Right hindlimb (tissue), 1 donor: ENCODE measurements at places on chromosomes 16 and 17.
A peak's percentile ranks its signal among the peaks of the same experiment; 100 is the strongest.

DNA sequence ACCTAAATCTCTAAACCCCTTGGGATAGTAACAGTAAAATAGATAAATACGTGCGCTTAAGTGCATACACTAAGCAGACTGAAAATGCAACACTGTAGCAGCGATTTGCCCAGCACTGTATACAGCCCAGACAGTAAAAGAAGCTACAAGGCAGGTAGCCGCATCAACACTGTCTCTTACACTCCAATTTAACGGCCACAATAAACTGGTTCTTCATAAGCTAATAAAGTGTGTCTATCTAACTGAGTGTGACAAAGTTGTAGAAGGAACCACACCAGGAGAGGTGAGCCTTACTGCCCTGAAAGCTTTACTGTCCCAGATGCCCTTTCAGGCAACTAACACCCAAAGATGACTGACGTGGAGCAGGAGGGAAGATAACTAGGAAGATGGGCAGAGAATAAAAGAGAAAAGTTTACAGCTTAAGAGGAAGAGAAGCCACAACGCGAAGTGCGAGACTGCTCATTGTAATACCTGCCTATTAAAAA is 847 bp downstream of the ZDHHC7 start:
- no peak for DNase-seq

- no peak for DNase-seq
Observed at GRCh38 chr17:4444782-4445473, 11.2 kb downstream of the SPNS3 start.

DNA sequence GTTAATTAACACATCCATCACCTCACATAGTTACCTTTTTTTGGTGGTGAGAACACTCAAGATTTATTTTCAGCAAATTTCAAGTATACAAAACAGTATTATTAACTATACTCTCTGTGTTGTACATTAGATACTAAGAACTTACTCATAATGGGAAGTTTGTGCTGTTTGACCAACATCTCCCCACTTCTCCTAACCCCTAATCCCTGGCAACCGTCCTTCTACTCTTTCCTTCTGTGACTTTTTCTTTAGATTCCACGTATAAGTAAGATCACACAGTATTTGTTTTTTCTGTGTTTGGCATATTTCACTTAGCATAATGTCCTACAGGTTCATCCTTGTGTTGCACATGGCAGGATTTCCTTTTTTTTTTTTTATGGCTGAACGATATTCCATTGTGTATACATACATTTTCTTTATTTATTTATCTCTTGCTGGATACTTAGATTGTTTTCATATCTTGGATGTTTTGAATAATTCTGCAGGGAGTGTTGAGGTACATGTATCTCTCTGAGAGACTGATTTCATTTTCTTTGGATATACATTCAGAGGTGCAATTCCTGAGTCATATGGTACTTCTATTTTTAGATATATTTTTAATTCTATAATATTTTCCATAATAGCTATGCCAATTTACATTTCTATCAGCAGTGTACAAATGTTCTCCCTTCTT is 19.0 kb downstream of the PPM1D start:
- no peak for DNase-seq

DNA sequence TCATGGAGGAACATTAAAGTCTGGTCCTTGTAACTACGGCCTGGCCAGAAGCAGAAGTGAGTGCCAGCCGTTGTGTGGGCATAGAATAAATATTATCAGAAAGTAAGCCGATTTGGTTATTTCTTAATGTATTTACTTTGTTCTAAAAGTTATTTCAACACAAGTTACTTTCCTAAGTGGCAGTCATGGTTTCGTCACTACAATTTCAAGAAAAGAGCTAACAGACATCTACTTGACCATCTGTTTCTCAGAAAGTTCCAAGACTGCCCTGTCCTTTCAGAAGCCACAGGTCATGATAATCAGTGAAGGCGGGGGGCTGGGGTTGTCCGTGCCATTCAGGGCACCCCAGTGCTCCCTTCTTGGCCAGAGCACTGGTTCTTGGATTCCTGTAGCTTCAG is 14.9 kb upstream of the FASN start:
- DNase-seq = no peak

DNA sequence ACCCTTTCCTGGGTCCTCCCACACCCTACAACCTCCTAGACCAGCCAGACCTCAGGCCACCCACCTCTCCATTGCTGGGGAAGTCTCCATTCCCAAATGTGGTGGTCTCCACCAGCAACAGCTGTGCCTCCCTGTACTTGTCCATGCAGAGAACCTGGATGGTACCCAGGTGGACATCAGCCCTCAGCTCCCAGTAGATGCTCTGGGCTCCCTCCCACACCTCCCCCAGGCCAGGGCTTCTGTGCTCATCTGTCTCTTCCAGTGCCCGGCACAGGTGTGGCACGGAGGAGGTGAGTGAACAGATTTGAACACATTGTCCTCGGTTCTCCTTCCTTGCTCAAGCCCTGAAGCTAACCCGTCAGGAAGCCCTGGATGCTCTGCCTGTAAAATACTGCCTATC is 34.6 kb downstream of the LGALS9 start:
- DNase-seq = no peak

DNA sequence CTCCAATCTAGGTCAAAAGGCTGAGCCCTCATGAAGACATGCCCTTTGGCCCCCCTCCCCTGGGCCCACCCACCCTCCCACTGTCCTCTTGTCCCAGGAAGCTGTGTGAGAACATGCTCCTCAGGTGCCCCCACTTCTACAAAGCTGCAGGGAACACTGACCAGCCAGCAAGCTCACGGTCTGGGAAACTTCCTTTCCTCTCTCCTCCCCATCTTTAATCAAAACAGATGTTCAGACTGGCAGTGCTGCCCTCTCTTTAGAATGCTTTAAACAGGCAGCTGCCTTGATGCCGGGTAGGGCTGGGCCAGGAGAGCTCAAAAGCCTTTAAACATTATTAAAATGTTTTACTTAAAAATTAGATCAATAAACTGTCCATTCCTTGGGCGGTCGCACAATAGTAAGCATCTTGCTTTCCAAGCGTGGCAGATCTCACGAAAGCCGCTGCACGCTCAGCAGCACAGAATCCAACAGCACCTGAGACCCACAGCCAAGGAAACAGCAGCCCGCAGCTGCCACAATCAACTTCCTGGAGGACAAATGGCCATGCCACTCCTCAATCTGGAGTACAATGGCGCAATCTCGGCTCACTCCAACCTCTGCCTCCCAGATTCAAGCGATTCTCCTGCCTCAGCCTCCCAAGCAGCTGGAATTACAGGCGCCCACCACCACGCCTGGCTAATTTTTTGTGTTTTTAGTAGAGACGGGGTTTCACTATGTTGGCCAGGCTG is 399.2 kb downstream of the SLC39A11 start:
- DNase-seq = peak; percentile 44

DNA sequence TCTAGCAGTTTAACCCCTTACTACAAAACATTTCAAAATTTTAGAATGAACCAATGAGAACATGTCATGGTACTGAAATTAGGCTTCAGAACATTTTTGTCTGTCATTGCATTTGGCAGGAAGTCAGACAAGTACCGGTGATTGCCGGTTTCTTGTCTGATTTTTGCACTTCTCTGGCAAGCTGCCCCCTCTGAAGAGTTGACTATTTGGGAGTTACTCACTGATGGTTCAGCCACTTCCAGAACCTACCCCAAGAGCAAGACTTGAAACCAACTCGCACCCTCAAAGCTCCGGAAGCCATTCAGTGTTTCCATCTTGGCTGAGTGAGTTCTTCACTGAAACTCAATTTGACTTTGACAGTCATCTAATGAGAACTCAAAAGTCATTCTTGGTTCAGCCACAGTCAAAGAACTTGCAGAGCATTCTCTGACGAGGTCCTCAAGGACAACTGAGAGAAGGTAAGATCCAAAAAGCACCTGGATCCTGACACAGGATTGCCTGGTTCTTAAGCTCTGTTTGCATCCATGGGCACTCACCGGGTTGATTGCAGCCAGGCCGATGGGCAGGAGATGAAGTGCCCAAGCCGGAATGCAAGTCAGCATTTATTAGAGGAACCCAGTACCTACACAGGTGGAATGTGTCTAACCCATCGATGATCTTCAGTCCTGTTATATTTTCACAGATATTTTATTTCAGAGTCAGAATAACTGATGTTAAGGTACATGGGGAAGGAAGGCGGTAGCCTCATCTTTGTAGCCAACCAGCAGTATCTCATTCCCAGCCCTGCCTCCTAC is 93.6 kb downstream of the USP22 start:
- no peak for DNase-seq

DNA sequence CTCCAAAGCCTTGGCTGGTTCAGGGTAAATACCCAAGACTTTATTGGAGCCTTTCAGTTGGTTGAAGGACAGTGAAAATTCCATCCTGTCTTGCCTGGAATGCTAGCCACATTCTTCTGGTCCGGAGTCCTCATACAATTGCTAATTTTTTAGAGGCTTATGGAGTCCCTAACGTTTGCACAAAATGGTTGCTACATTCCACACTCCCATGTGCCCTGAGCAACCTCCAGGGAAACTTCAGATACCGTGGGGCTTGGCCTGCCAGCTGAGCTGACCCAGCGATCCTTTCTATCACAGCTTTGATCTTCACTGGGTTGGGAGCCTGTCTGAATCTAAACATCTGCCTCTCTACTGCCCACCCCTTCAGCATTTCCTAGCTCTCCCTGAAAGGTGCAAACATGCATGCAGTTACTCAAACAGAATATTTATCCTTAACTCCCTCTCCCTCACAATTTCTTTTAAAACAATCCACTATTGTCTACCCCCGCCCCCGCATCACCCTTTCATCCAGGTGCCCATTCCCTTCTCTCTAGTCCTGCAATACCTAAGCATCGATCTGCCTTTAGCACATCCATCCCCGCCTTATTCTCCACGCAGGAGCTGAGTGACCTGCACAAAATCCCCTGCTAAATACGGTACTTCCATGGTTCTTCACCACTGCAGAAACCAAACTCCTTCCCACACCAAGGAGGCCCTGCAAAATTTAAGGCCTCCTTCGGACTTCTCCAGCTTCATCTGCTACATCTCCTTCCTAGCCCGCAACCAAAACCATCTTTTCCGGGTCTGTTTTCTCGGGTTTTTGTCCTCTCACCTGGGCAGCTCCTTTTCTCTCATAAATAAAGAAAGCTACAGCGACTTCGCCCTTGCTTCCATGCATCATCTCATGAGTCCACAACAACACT is 810 bp upstream of the GAN start:
- DNase-seq = no peak

GRCh38 chr16:69745232-69745612 is 9.5 kb downstream of the NOB1 start:
- DNase-seq = no peak

GRCh38 chr16:4936181-4936990 is 562 bp downstream of the PPL start:
- no peak for DNase-seq

DNA sequence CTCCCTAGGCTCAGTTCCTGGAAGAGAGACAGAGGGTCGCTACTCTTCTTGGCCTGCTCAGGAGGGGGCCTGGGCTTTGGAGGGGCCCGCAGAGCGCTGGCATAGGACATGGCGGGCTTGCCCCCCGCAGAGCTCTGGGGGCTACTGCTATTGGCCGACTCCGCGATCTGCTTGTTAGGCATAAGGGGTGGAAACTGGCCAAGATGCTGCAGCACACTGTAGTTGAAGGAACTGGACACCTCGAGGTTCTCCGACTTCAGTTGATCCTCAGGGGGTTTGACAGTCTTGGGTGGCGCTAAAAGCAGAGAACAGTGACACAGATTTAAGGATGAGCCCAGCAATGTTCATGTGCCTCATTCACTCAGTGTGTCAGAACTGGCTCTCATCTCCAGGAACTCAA is 33.9 kb downstream of the CACNG1 start:
- DNase-seq = no peak

DNA sequence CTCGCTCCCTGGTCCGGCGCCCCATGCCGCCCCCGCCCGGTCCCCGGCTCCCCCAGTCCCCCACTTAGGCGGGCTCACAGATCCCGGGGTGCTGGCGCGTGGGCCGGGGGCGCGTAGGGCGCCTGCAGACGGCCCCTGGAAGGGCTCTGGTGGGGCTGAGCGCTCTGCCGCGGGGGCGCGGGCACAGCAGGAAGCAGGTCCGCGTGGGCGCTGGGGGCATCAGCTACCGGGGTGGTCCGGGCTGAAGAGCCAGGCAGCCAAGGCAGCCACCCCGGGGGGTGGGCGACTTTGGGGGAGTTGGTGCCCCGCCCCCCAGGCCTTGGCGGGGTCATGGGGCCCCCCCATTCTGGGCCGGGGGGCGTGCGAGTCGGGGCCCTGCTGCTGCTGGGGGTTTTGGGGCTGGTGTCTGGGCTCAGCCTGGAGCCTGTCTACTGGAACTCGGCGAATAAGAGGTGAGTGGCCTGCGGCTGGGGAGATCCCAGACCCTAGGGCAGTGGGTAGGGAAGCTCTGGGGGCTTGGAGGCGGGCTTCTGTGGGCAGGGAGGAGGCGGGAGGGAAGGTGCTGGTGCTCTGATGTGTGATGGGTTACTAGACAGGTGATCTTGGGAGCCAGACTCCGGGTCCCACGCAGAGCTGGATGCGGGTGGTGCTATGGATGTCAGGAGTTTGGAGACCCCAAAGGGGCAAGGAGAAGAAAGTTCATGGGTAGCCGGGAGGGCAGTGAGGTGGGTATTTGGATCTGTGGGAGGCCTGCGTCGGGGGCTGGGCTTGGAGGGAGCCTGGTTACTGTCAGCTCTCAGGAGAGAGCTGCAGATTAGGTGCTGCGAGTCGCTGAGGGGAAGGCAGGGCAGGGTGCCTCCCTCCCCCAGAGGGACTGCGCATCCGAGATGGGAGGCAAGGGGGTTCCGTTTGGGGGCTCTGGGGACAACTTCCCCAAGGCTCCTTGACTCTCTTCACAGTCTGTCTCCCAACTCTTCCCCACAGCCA is 560 bp downstream of the EFNB3 start:
- DNase-seq = no peak

DNA sequence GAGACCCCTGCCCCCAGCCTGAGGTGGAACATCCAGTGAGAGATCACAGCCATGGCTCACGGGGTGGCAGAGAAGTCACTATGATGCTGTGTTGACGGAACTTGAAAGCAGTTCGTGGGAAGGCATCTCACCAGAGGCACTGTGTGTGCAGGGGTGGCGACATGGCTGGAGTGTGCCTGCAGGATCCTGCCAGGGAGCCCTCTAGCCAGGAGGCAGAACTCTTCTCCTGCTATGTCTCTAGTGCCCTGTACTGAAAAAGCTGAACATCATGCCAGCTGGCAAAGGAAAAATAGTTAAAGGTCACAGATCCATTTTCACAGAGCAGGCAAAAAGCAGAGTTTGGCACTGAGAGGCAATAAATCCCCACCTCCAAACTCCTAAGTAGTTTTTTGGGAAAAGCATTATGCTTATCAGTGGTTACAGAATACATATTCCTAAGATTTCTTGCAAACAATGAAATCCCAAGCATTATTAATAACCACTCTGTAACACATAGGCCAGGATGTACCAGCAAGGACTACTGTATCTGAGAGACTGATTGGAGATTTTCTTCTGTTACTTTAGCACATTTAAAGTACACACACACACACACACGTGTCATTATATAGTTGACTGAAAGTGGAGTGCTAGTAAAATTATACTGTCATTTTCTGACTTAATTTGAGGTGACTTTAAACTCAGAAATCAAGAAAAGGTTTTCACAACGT is 36.8 kb downstream of the TNRC6C start:
- no peak for DNase-seq
